ENCODE measurements at places on chromosomes 13 and 19.

DNA sequence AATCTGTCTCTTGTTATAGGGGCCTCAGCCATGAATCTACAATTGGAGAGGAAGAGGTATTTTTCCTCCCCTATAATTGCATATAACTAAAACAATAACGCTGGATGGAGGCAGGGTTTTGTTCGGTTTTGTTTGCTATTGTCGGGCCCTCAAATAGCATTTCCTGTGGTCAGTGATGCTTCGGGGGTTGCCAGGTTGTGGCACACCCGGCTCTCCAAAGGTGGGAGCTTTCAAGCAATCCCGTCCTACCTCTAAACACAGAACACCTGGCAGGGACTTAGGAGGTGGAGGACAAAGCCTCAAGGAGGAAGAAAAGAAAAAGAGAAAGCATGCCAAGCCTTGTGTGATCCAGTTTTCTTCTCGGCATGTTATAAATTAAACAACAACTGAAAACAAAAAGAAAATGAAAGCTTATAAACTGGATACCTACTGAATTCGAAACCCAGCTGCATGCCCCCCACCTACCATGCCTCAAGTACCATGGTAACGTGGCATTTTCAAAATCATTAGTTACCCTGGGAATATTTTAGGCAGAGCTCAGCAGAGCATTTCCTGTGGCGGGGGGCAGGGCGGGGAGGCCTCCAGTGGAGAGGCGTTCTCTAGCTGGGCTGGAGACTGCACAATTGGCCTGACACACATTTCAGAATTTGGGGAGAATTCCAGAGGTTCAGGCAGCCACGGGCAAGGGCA is 213.8 kb downstream of the DCLK1 start:
- DNase-seq: no peak

GRCh38 chr19:1290703-1291651 is 5.3 kb downstream of the EFNA2 start:
- DNase-seq: no peak

GRCh38 chr19:47020132-47020805 is 632 bp downstream of the NPAS1 start:
- no peak for DNase-seq

DNA sequence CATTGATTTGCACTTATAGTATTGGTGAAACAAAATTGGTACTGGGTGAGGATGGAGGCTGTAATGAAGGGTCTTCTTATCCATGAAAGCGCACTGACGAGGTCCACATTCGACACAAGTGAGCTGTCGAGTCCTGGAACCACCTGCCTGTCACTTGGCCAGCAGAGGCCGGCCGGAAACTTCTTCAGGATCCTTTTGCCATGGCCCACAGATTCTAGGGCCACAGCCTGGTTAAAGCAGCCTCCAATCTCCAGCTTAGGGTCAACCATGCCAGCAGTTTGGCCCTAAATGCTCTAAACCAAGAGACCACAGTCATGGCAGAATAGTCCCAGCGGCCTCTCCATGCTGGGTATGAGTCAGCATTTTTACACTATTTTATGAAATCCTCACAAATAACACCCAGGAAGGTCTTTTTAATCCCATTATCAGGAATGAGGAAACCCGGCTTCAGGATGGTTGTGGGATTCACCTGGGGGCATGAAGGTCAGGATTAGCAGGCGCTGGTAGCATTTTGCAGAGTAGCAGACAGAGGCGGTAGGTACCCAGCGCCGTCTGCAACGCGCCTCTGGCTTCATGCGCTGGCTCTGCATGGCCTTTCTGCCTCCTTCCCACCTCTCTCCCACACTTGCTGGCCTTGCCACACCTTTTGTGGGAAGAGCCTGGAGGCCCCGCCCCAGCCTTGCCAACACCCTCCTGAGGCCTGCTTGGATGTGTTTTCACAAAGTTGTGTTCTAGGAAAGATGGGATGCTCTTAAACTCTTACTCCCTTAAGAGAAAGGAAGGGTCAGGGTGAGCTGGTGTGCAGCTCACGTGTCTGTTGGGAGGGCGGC is 15.2 kb downstream of the GAS6 start:
- peak; percentile 16 for DNase-seq

DNA sequence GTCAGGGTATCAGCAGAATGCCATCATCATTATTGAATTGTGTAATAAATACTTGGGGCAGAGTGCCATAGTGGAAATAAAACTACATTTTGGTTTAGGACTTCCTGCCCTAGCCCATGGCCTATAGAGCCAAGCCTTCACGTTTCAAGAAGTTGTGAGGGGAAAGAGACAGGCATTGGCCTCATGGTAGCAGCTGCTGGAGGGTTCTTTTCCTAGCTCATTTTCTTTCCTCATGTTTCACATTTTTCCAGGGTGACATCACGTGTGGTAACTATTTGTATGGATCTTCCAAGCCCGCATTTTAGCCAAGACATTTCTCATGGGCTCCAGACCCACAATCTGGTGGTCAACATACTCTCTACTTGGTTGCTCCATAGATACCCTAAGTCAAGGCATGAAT is 80.4 kb downstream of the LRCH1 start:
- DNase-seq: no peak

- DNase-seq: no peak
Observed at GRCh38 chr13:30569901-30570576, 47.7 kb upstream of the USPL1 start.

DNA sequence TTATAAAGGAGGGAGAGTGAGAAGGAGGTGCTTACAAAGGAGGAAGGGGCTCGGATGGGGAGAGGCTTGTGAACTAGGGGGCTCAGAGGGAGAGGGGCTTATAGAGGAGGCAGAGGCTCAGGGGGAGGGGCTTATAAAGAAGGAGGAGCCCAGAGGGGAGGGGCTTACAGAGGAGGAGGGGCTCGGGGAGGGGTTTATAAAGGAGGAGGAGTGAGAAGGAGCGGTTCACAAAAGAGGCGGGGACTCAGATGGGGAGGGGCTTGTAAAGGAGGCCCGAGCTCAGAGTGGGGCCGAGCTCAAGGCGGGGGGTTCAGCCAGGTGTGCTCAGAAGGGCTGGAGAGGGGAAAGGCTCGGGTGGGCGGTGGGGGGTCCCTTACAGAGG is 500 bp downstream of the SMIM24 start:
- no peak for DNase-seq

- no peak for DNase-seq
Observed at GRCh38 chr13:79626924-79627323, 146.0 kb downstream of the NDFIP2 start.

DNA sequence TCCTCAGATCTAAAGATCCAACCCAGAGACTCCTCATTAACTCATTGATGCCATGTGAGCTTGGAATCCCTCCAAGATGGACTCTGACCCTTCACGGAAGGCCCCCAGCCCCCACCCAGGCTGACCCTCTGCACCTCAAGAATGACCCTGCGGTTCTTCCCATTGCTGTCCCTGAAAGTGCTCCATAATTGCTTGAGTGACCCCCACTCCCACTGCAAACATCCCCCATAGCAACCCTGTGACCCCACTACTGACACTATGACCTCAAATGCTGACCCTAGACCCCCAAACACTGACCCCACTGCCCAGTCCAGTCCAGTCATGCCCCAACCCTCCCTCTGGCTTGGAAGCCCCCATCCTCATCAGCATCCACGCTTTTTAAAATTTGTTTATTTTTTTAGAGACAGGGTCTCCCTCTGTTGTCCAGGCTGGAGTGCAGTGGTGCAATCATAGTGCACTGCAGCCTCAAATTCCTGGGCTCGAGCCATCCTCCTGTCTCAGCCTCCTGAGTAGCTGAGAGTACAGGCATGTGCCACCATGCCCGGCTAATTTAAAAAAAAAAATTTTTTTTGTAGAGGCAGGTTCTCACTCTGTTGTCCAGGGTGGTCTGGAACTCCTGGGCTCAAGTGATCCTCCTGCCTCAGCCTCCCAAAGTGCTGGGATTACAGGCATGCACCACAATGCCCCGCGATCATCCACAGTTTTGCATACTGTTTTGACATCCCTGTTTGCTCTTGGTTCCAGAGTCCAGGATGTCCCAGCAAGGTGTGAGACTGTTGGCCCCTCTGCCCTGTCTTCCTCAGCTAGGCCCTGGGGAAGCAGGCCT is 855 bp downstream of the LYL1 start:
- DNase-seq: no peak

- no peak for DNase-seq
Observed at GRCh38 chr19:28632371-28633080, 580.4 kb downstream of the UQCRFS1 start.

DNA sequence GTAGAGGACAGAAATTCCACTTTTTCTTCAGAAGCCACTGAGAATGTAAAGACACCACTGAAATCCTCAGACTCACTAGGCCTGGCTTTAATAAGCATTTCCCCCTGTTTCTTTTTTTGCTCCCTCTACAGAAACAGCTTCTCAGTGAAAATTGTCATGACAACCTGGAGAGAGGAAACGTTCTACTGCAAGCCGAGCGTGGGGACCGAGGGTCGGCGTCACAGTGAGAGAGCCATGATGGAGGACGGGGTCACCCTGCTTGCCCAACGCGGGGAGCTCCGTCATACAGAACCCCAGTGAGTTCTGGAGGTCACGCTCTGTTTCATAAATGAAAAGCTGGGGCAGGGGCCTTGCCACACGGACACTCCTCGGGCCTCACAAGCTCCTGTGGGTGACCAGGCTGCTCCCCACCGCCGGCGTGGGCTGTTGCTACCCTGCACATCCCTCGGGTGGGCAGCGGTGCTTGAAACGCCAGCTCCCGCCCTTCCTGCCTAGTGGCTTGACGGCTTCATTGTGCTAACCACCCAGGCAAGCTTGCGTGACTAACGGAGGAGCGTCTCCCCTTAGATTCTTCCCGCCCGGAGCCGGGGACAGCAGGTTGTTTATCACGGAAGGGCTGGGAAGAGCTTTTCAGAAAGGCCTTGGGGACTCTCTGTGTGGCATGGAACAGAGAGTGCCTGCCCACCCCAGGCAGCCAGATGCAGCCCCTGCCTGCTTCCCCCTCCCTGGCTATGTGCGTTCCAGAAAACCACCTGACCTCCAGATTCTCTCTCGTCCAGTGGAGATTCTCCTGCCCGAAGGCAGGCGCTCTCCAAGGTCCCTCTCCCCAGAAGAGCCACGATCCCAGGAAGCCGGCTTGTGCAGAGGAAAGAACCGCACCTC is 153.6 kb downstream of the KATNAL1 start:
- DNase-seq: no peak

DNA sequence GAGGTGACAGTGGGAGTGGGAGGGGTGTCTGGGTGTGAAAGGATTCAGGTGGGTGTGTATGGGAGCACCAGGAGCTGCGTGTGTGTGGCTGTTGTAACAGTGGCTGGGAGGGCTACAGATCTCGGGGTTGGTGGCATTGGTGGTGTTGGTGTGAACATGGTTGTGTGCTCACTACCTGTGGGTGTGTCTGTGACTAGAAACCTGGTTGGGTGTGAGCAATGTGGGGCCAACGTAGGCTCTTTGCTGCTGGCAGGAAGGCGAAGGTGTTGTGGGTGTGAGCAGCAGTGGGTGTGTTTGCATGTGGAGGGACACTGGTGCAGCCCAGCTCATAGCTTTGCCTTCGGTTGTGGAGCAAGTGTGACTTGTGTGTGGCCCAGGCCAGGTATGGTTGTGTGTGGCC is 3.7 kb upstream of the NR2C2AP start:
- DNase-seq: no peak

DNA sequence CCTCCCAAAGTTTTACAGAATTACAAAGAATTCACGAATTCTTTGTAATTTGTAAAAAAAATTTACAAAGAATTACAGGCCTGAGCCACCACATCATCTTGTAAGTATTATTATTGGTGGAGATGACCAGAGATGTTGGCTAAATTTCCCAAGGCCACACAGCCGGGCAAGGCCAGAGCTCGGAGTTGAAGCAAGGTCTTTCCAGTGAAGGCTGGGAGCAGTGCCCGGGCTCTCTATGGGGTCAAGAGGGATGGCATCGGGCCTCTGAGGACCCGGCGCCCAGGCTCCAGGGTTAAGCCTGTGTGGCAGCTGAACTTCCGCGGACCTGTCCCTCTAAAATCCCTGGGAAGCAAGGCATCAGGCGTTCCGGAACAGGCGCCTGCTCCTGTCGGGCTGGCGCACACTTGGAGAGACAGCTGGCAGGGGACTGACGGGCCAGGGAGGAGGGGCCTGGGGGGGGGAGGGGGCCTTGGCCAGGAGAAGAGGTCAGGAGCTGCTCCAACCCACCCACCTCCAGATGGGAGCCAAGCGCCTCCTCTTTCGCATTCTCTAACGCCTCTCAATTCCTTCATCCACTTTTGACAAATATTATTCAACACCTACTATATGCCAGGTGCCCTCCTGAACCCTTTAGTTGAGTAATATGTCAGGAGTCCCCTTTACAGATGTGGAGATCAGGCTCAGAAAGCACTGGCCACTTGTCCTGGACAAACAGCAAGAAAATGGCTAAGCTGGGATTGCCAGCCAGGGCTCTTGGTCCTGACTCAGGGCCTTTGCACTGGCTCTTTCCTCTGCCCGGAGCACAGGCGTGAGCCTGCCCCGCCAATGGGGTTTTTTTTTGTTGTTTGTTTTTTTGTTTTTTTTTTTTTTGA is 36.8 kb upstream of the SEMA6B start:
- no peak for DNase-seq

DNA sequence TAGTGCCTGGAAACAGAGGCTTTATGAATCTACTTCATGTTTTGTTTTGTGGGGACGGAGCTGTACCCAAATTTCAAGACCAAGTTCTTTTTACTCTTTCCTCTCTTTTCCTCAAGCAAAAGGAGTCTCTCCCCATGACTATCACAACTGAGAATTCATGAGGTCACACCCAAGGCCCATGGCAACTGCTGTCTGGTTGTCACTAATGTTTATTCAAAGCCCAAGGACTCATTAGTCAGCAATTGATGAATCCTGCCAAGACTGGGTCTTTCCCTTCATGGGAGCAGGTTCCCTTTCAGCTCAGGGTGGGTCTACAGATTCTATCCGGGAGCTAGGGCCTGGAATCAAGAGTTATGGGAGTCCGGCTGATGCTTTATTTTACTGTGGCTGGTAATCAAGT is 441.5 kb upstream of the PCDH20 start:
- no peak for DNase-seq

- DNase-seq: no peak
Observed at GRCh38 chr13:24232037-24232436, 71.5 kb downstream of the SPATA13 start.

GRCh38 chr19:34282611-34283519 is 28.5 kb downstream of the GARRE1 start:
- no peak for DNase-seq

DNA sequence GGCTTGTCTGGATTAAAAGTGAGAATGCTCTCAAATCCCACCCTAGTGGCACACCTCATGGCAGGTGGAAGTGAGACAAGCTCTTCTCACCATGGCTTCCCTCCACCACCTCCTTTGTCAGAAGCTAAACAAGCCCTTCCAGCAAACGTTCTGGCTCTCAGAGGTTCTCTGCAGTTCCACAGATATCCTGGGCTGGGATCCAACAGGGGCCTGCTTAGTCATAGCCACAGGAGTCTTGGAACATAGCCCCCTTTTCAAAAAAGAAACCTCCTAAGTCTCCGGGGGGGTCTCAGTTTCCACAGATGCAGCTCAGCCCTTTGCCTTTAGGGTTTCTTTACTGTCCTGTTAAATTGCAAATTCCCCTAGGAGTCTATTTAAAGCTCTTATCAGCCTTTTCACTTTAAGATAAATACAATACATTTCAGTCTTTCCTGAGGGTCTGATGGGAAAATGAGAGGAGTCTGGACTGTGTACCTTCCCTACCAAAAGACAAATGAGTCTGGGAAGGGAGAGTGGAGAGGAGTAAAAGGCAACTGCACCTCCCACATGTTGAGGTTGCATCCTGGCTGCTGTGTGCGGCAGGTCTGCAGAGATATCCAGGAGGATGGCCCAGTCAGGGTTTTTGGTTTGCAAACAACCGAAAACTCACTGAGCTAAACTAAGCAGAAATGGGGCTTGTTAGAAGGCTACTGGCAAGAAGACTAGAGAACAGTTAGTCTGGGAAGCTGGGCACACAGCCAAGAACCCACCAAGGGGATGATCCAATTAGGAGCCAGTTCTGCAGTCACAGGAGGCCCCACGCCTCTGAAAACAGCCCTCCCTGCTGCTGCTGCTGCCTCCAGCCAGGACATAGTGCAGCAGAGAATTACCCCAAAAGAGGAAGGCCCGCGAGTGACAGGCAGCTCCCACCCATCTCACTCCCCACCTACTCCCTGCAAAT is 41.4 kb upstream of the SERP2 start:
- no peak for DNase-seq
